ENCODE measurements at places on chromosomes 4 and X.

DNA sequence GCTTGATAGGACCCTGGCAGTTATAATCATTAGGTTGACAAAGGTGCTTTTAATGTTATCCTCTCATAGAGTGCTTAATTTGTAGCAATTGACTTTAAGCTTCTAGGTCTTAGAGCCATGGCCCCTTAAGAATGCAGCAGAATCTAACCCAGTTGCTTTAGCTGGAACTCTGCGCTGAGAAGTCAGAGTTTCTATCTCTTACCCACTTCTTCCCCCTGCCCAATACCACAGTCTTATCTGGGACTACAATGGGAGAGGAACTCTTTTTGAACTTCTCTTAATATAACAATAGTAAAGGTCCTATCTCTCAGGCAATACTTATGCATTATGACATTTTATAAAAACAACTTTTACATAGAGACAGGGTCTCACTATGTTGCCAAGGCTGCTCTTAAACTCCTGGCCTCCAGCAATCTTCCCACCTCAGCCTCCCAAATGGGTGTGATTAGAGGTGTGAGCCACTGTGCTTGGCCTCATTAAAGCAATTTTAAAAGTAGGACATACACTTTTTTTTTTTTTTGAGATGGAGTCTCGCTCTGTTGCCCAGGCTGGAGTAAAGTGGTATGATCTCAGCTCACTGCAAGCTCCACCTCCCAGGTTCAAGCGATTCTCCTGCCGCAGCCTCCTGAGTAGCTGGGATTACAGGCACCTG is 1.8 kb downstream of the TLR10 start:
- DNase-seq: no peak

GRCh38 chrX:76014321-76014720 is 158.5 kb upstream of the PBDC1 start:
- no peak for DNase-seq

DNA sequence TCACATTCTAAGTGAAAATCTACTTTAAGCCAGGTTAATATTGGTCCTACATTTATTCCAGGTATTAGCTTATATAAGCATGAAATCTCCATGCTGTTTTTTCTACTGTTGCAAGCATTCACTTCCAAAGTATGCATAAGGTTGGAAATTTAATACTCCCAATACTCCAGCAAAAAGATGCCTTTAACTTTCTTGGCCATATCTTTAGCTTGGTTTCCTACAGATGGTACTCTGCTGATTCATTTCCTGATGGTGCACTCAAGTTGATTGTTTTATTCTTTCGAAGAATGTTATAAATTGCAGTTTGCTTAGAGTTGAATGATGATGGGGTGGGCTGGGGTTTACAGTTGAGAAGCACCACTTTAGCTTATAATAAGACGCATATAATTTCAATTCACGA is 330.2 kb downstream of the PTTG2 start:
- no peak for DNase-seq

DNA sequence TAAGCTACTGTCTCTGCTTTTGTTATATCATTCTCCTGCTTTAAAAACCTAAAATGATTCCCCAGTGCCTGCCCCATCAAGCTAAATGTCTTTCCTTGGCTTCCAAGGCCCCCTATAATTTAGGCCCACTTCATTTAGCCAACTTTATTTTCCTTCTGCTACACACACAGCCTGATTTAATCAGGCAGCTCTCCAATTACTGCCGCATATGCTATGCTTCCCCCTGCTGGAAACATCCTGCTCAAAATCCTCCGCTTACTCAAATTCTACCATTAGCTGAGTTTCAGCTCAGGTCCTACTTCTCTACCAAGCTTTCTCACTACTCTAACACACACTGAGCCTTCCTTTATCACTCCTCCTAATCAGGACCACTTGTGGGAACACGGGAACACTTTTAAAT is 17.0 kb downstream of the LAMP2 start:
- DNase-seq: no peak

GRCh38 chr4:100728861-100729260 is 211.0 kb upstream of the EMCN start:
- DNase-seq: no peak

- DNase-seq: peak; percentile 60
Observed at GRCh38 chrX:38805432-38806389, 4.5 kb downstream of the MID1IP1 start.

- peak; percentile 36 for DNase-seq
Observed at GRCh38 chr4:10164877-10165283, 48.3 kb upstream of the WDR1 start.

GRCh38 chrX:16664626-16665025 is 14.7 kb downstream of the S100G start:
- no peak for DNase-seq

GRCh38 chr4:186500721-186501304 is 54.6 kb downstream of the MTNR1A start:
- DNase-seq: no peak

- DNase-seq: no peak
Observed at GRCh38 chrX:15405846-15406245, 21.6 kb upstream of the VEGFD start.

- DNase-seq: peak; percentile 34
Observed at GRCh38 chr4:88672987-88673386, 24.6 kb downstream of the NAP1L5 start.

DNA sequence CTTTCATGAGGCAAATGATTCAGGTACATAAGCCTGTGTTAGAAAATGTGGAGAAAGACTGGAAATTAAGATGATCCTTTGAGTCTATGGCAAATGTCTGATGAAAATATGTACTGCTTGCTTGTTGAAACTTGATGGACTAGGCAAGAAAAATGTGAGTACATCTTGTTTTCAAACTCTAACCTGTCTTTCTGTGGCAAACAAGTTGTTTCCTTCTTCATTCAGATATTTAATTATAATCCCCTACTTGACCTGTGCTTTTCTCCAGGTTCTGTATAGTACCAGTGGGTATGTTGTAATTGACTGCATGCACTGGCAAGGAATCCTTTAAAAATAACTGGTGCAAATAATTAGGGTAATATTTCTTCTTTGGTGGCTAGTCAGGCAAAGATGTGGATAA is 136.7 kb downstream of the ARHGAP24 start:
- DNase-seq: no peak

DNA sequence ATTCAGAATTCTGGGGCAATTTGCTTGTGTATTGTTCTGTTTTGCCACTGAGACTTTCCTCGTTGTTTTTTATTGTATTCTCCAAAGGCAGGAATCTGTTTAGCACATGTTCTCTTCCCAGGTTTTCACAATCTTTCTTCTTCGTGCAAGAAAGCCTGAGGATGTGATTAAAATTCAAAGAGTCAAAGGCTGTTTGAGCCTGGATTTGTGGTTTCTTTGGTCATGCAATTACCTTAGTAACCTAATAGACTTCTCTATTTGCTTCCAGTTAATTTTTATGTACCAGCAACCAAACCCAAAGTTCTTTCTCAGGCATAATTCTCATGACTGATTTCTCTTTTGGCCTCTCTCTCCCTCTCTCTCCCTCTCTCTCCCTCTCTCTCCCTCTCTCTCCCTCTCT is 1420.1 kb upstream of the TENM3 start:
- DNase-seq: no peak

GRCh38 chr4:99078336-99078735 is 10.3 kb downstream of the ADH5 start:
- no peak for DNase-seq

- DNase-seq: no peak
Observed at GRCh38 chr4:183416879-183417755, 27.3 kb upstream of the CDKN2AIP start.

GRCh38 chr4:41989994-41990364 is 351 bp upstream of the SLC30A9 start:
- no peak for DNase-seq

DNA sequence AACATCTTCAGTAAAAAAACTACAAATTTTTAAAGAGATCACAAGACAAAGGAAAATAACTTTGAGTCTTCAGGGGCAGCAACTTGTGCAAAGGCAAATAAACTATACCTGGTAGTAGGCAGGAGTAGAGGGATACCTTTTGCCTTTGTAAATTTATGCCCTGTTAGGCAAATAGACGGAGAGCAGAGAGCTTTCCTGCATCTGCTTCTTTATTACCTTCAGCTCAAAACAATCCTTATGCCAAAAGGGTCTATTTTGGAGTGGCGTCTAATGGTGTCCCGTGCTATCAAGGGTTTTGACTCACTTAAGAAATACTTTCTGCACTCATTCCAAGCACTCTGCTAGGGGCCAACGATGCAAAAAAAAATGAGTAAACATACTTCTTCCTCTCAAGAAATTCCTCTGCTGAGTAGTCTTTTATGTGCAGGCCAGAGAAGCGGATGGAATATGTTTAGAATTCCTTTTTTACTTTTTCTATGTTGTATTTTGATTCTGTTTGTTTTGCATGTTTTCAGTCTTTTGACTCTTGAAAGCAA is 131.9 kb downstream of the ANXA5 start:
- no peak for DNase-seq

- no peak for DNase-seq
Observed at GRCh38 chr4:74368596-74368995, 3.7 kb downstream of the EREG start.

DNA sequence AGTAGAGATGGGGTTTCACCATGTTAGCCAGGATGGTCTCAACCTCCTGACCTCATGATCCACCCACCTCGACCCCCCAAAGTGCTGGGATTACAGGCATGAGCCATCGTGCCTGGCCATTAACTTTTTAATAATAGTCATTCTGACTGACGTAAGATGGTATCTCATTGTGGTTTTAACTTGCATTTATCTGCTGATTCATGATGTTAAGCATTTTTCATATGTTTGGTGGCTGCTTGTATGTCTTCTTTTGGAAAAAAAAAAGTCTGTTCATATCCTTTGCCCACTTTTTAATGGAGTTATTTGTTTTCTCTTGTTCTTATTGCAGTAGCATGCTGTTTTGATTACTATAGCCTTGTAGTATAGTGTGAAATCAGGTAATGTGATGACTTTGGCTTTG is 45.8 kb downstream of the ANXA10 start:
- DNase-seq: no peak

- no peak for DNase-seq
Observed at GRCh38 chrX:29661290-29661689, 554.1 kb upstream of the MAGEB2 start.

- no peak for DNase-seq
Observed at GRCh38 chr4:99149426-99150019, 5.4 kb upstream of the ADH4 start.

GRCh38 chr4:93469560-93469959 is 359.0 kb upstream of the ATOH1 start:
- DNase-seq: no peak

DNA sequence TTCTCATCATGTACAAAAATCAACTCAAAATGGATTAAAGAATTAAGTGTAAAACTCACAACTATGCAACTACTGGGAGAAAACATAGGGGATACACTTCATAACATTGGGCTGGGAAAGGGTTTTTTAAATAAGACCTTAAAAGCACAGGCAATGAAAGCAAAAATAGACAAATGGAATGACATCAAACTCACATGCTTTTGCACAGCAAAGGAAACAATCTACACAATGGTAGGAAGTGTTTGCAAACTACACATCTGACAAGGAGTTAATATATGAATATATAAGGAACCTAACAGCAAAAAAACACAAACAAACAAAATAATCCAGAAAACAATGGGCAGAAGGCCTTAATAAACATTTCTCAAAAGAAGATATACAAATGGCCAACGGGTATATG is 57.9 kb downstream of the FREM3 start:
- no peak for DNase-seq

DNA sequence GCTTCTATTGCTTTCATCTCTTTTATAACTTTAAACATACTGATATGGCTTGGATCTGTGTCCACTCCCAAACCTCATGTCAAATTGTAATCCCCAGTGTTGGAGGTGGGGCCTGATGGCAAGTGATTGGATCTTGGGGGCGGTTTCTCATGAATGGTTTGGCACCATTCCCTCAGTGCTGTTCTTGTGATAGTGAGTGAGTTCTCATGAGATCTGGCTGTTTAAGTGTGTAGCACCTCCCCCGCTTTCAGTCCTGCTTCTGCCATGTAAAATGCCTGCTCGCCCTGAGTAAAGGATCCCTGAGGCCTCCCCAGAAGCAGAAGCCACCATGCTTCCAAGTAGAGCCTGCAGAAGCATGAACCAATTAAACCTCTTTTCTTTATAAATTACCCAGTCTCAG is 17.7 kb downstream of the MND1 start:
- DNase-seq: no peak

Data from stimulated activated CD4-positive, alpha-beta T cell treated with anti-CD3 and anti-CD28 coated beads, Interleukin-2, amount 100 ng/mL, for 24 hours (primary cell).